ENCODE measurements at places on chromosomes 6 and 20. TPM values are rescaled to one million over a fixed set of nuclear protein-coding genes. Genes with fewer than 3 reads are reported as not detected.
A peak's percentile ranks its signal among the peaks of the same experiment; 100 is the strongest.

GRCh38 chr20:53032478-53032932, 60.3 kb downstream of the TSHZ2 start:
- no peaks in the 10 kb centered on the region for H3K27me3 ChIP-seq
- no peaks in the 10 kb centered on the region for H3K4me1 ChIP-seq
- DNase-seq: no peak
- no peak overlapping the region for H3K4me3 ChIP-seq

GRCh38 chr6:15484821-15485220, 178.0 kb downstream of the DTNBP1 start:
- no peak overlapping the region for H3K27ac ChIP-seq
- DNase-seq: no peak

- H3K27ac ChIP-seq: no peak overlapping the region
- peak; percentile 74 for DNase-seq
- H3K27me3 ChIP-seq: peaks cover 32% of the 10 kb centered on the region
Measured at GRCh38 chr20:62685781-62686555, 22.7 kb upstream of the NTSR1 start.

- no peak for DNase-seq
- no peaks in the 10 kb centered on the region for H3K36me3 ChIP-seq
- no peak overlapping the region for H3K4me3 ChIP-seq
Measured at GRCh38 chr6:168147205-168147738, 68.3 kb upstream of the FRMD1 start.

The TAGAP gene
- total RNA-seq: 12.9 TPM
